ENCODE measurements at places on chromosomes 16 and 17. TPM values are rescaled to one million over a fixed set of nuclear protein-coding genes. Genes with fewer than 3 reads are reported as not detected.

The APOBR gene
- total RNA-seq = 4.6 TPM

The RNF43 gene
- 19.1 TPM for total RNA-seq

The PLA2G15 gene
- 30.5 TPM for total RNA-seq

The SLC12A3 gene
- not detected for total RNA-seq

The CES5A gene
- 0.67 TPM for total RNA-seq
